ENCODE measurements at places on chromosomes 7 and 10. TPM values are rescaled to one million over a fixed set of nuclear protein-coding genes. Genes with fewer than 3 reads are reported as not detected.

- peaks cover 2% of the 10 kb centered on the region for H3K4me1 ChIP-seq
- no peaks in the 10 kb centered on the region for H3K36me3 ChIP-seq
- H3K27me3 ChIP-seq, result peaks cover 11% of the 10 kb centered on the region
- DNase-seq, result no peak
These were observed 113.7 kb downstream of the RELN start for GRCh38 chr7:103875718-103876117.

DNA sequence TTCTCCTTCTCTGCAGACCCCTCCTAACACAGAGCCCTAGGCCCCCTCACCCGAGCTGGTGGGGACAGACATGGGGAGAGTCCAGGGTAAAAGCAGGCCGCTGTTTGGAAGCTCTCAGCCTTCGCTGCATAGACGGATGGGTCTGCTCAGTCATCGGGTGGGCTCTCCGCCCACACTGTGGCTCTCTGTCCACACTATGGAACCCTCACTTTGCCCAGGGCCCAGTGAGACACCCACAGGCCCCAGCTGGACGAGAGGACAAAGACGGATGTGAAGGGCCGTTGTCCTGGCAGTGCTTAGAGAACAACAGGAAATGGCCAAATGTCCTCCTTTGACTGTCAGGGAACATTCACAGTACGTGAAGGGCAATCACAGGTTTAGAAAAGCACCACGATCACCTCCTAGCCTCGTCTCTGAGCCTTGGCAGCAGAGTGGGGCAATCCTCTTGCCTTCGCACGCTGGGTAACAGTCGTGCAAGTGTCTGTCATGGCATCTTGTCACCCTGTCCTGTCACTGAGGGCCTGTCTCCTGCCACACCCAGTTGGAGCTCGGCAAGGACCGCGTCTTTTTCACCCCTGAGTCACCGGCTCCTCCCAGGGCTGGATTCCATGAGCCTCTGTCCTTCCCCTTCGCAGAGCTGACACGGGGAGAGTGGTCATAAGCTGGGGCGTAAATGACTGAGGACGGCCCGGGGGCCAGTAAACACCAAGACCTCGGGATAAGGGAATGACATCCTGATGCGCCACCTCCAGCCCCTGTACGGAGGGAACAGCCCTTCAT is 80.6 kb downstream of the PRKAG2 start:
- peaks cover 11% of the 10 kb centered on the region for H3K4me1 ChIP-seq
- DNase-seq, result no peak
- H3K36me3 ChIP-seq, result peaks cover 8% of the 10 kb centered on the region
- H3K4me3 ChIP-seq, result no peak overlapping the region
- H3K27me3 ChIP-seq, result no peaks in the 10 kb centered on the region

GRCh38 chr7:47320296-47320695 is 261.6 kb downstream of the TNS3 start:
- DNase-seq, result no peak
- peaks cover 7% of the 10 kb centered on the region for H3K27me3 ChIP-seq
- H3K27ac ChIP-seq, result peak overlapping the region; percentile 48
- H3K36me3 ChIP-seq, result no peaks in the 10 kb centered on the region
- H3K4me3 ChIP-seq, result no peak overlapping the region

DNA sequence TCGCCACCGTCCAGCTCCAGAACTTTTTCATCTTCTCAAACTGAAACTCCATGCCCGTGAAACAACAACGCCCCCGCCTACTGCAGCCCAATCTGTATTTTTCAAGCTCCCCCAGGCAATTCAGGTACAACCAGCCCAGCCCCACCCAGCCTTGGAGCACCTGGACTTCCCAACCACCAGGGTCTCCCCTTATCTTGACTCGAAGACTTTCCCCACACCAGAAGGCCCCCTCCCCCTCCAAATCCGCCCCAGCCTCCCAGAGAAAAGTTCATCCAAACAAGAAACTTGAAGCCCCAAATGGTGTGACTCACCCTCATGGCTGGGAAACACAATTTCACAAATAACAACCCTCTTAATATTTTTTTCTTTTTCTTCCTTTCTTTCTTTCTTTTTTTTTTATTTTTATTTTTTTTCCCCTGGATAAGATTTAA is 10.6 kb downstream of the ZCCHC24 start:
- no peaks in the 10 kb centered on the region for H3K36me3 ChIP-seq
- H3K4me3 ChIP-seq, result no peak overlapping the region
- no peak for DNase-seq
- peaks cover 5% of the 10 kb centered on the region for H3K27me3 ChIP-seq
- no peak overlapping the region for H3K27ac ChIP-seq
- no peaks in the 10 kb centered on the region for H3K4me1 ChIP-seq

DNA sequence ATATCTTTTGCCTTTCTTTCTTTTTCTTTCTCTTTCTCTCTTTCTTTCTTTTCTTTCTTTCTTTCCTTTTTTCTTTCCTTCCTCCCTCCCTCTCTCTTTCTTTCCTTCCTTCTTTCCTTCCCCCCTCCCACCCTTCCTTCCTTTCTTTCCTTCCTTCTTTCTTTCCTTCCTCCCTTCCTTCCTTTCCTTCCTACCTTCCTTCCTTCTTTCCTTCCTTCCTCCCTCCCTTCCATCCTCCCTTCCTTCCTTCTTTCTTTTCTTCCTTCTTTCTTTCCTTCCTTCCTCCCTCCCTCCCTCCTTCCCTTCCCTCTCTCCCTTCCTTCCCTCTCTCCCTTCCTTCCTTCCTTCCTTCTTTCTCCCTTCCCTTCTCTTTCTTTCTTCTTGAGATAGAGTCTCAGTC is 25.5 kb upstream of the CALN1 start:
- H3K36me3 ChIP-seq, result no peaks in the 10 kb centered on the region
- H3K4me1 ChIP-seq, result no peaks in the 10 kb centered on the region
- peaks cover 9% of the 10 kb centered on the region for H3K27me3 ChIP-seq
- no peak for DNase-seq

DNA sequence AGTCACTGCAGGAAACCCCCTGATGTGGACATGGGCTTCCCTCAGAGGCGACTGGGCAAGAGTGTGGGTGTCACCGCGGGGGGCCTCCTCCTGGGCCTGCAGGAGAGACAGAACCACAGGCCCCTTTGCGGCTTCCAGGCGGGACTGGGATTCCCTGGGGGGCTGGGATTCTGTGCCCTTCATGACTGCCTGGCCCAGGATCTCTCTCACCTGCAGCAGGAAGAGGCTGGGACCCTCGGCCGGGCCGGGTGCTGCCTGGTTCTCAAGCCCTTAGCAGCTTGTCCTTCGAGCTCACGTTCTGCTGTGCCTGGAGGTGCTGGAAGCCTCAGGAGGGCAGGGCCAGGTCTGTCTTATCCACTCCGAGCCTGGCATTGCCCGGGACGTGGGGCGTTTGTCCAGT is 11.8 kb downstream of the SUN1 start:
- peaks cover 68% of the 10 kb centered on the region for H3K36me3 ChIP-seq
- H3K4me1 ChIP-seq, result peaks cover 4% of the 10 kb centered on the region
- no peak overlapping the region for H3K27ac ChIP-seq

- no peaks in the 10 kb centered on the region for H3K4me1 ChIP-seq
- peaks cover 14% of the 10 kb centered on the region for H3K27me3 ChIP-seq
These were observed 9.5 kb upstream of the FOXL3 start for GRCh38 chr7:280461-280860.

- H3K27ac ChIP-seq, result no peak overlapping the region
- no peaks in the 10 kb centered on the region for H3K27me3 ChIP-seq
- no peaks in the 10 kb centered on the region for H3K4me1 ChIP-seq
- no peaks in the 10 kb centered on the region for H3K36me3 ChIP-seq
These were observed 16.3 kb upstream of the VPS26A start for GRCh38 chr10:69107699-69108098.

- peak overlapping the region; percentile 50 for H3K4me3 ChIP-seq
- H3K27ac ChIP-seq, result peak overlapping the region; percentile 51
These were observed 7.9 kb downstream of the LAT2 start for GRCh38 chr7:74217455-74218342.

GRCh38 chr10:13784067-13784466 is 197.3 kb downstream of the PRPF18 start:
- peak; percentile 46 for DNase-seq
- H3K27me3 ChIP-seq, result no peaks in the 10 kb centered on the region
- no peak overlapping the region for H3K4me3 ChIP-seq
- no peaks in the 10 kb centered on the region for H3K36me3 ChIP-seq

- no peak overlapping the region for H3K27ac ChIP-seq
- DNase-seq, result no peak
- no peaks in the 10 kb centered on the region for H3K36me3 ChIP-seq
- H3K27me3 ChIP-seq, result no peaks in the 10 kb centered on the region
These were observed 16.5 kb downstream of the MDH2 start for GRCh38 chr7:76064208-76064970.

GRCh38 chr7:50492770-50493519 is 42.8 kb upstream of the FIGNL1 start:
- H3K27me3 ChIP-seq, result peaks cover 6% of the 10 kb centered on the region
- DNase-seq, result no peak

GRCh38 chr10:127577376-127578258 is 28.5 kb downstream of the NPS start:
- H3K36me3 ChIP-seq, result no peaks in the 10 kb centered on the region
- no peaks in the 10 kb centered on the region for H3K4me1 ChIP-seq
- no peak overlapping the region for H3K27ac ChIP-seq

GRCh38 chr10:133377818-133378250 is 1.2 kb upstream of the PAOX start:
- no peaks in the 10 kb centered on the region for H3K36me3 ChIP-seq
- no peak overlapping the region for H3K27ac ChIP-seq
- DNase-seq, result no peak
- H3K27me3 ChIP-seq, result no peaks in the 10 kb centered on the region

- H3K4me3 ChIP-seq, result no peak overlapping the region
- no peaks in the 10 kb centered on the region for H3K36me3 ChIP-seq
- H3K4me1 ChIP-seq, result no peaks in the 10 kb centered on the region
- no peaks in the 10 kb centered on the region for H3K27me3 ChIP-seq
- H3K27ac ChIP-seq, result no peak overlapping the region
- no peak for DNase-seq
These were observed 55.6 kb downstream of the CLIP2 start for GRCh38 chr7:74344786-74345185.

DNA sequence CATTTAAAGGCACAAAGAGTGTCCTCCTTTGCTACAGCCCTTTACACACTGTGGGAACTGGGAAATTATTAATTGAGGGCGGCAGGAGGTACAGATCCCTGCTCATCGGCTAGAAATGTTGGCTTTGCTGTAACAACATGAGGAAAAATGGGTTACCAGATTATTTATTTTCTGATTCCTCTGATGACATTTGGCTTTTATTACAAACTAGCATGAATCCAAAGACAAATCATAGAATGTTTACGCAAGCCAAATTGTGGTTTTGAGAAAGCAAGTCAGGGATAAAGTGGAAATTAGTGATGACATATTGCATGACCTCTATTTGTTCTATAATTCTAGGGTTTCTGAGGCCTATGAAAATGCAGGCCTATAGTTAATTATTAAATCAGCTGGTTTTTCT is 126.1 kb upstream of the TMEM196 start:
- no peaks in the 10 kb centered on the region for H3K4me1 ChIP-seq
- DNase-seq, result no peak
- no peaks in the 10 kb centered on the region for H3K36me3 ChIP-seq
- H3K4me3 ChIP-seq, result no peak overlapping the region
- H3K27me3 ChIP-seq, result no peaks in the 10 kb centered on the region

- no peak overlapping the region for H3K27ac ChIP-seq
- no peak for DNase-seq
- no peak overlapping the region for H3K4me3 ChIP-seq
- H3K36me3 ChIP-seq, result peaks cover 83% of the 10 kb centered on the region
- no peaks in the 10 kb centered on the region for H3K27me3 ChIP-seq
- no peaks in the 10 kb centered on the region for H3K4me1 ChIP-seq
These were observed 50.0 kb downstream of the SLC37A3 start for GRCh38 chr7:140348161-140348849.

DNA sequence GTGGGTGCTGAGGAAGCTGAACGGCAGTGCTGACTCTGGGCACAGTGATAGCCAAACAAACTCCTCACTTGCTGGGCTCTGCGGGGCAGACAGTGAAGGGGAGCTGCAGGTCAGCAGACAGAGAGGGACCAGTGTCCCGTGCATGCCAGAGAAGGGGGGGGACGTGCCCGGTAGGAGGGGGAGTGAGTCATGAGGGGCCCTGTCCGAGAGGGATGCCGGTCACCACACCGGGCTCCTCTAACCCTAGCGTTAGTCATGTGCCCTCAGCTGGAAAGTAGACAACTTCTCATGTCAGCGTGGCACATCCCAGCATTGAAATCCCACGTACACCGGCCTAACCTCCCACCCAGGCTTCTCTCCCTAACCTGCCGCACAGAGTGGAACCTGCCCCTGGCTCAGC is 117.1 kb upstream of the DPP6 start:
- no peak for DNase-seq
- H3K4me3 ChIP-seq, result no peak overlapping the region
- H3K4me1 ChIP-seq, result no peaks in the 10 kb centered on the region
- no peaks in the 10 kb centered on the region for H3K27me3 ChIP-seq
- H3K27ac ChIP-seq, result no peak overlapping the region

DNA sequence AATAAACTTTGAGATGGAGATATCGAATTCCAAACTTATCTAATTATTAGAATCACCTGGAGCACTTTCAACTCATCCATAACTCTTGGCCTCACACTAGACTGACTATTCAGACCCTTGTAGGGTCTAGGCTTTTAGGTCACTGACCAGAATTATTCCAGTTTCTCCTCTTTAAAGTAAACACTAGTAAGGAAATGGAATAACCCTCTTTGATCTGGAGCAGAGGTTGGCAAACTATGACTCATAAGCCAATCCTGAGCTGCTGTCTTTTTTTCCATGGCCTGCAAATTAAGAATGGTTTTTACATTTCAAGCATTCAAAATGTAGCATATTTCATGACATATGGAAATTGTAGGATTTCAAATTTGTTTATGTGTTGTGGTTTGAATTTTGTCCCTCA is 1601.9 kb downstream of the REEP3 start:
- H3K27ac ChIP-seq, result no peak overlapping the region
- H3K36me3 ChIP-seq, result no peaks in the 10 kb centered on the region
- no peaks in the 10 kb centered on the region for H3K27me3 ChIP-seq
- DNase-seq, result no peak
- H3K4me3 ChIP-seq, result no peak overlapping the region
- no peaks in the 10 kb centered on the region for H3K4me1 ChIP-seq

DNA sequence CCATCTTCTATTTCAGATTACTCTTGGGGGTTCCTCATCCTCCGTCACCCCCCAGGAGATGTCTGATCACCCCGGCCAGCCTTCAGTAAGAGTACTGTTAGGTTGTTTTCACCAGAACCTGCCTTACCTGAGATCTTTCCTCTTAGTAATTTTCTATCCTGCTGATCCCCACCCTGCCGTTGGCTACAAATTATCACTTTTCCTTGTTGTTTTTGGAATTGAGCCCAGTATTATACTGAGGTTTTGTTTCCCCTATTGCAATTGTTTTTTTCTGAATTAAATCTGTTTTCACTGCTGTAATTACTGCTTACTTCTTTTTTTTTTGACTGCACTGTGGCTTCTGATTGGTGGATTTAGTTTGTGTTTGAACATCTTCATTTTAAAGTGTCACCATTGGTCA is 14.7 kb downstream of the SPAM1 start:
- no peaks in the 10 kb centered on the region for H3K36me3 ChIP-seq
- no peaks in the 10 kb centered on the region for H3K4me1 ChIP-seq
- no peak for DNase-seq
- H3K4me3 ChIP-seq, result no peak overlapping the region
- H3K27ac ChIP-seq, result no peak overlapping the region

Gene FGFBP3
- polyA plus RNA-seq, result 2.5 TPM

Gene CDK1
- 0.31 TPM for polyA plus RNA-seq

Gene CDHR1
- 0.24 TPM for polyA plus RNA-seq

Gene ZNF107
- polyA plus RNA-seq, result 11.7 TPM

Gene INMT
- not detected for polyA plus RNA-seq

Gene CHST12
- 8.9 TPM for polyA plus RNA-seq

Gene AUTS2
- 1.4 TPM for polyA plus RNA-seq

Gene SLC13A4
- not detected for polyA plus RNA-seq

Gene OPN1SW
- polyA plus RNA-seq, result not detected

All from naive thymus-derived CD8-positive, alpha-beta T cell (primary cell).